Omental fat pad (tissue), 4 donors: ENCODE measurements at places on chromosomes 4 and X. TPM values are rescaled to one million over a fixed set of nuclear protein-coding genes. Genes with fewer than 3 reads are reported as not detected.
A peak's percentile ranks its signal among the peaks of the same experiment; 100 is the strongest.

The NONO gene
- 262 TPM for total RNA-seq

The GPAT3 gene
- total RNA-seq, result 21.0 TPM

The DMRTC1B gene
- not detected for total RNA-seq

The EDA2R gene
- 0.24 TPM for total RNA-seq

The SORCS2 gene
- total RNA-seq, result 0.96 TPM

The CT47C1 gene
- total RNA-seq, result not detected

The POU4F2 gene
- total RNA-seq, result not detected

The CLNK gene
- total RNA-seq, result not detected

The PFKFB1 gene
- total RNA-seq, result 10.4 TPM

The F8A2 gene
- total RNA-seq, result not detected

The AMBN gene
- total RNA-seq, result not detected

The CT47B1 gene
- total RNA-seq, result not detected

The ESX1 gene
- not detected for total RNA-seq

The TRO gene
- 6.6 TPM for total RNA-seq

The HELT gene
- not detected for total RNA-seq

GRCh38 chrX:74318672-74319071, 14.7 kb downstream of the ZCCHC13 start:
- no peak for DNase-seq

GRCh38 chr4:119068529-119068962, 67.1 kb upstream of the MYOZ2 start:
- no peak for DNase-seq

GRCh38 chrX:48894891-48895290, 2.7 kb downstream of the TIMM17B start:
- DNase-seq, result no peak

- no peak for DNase-seq
Observed at GRCh38 chr4:70954032-70954431, 39.4 kb upstream of the DCK start.

DNA sequence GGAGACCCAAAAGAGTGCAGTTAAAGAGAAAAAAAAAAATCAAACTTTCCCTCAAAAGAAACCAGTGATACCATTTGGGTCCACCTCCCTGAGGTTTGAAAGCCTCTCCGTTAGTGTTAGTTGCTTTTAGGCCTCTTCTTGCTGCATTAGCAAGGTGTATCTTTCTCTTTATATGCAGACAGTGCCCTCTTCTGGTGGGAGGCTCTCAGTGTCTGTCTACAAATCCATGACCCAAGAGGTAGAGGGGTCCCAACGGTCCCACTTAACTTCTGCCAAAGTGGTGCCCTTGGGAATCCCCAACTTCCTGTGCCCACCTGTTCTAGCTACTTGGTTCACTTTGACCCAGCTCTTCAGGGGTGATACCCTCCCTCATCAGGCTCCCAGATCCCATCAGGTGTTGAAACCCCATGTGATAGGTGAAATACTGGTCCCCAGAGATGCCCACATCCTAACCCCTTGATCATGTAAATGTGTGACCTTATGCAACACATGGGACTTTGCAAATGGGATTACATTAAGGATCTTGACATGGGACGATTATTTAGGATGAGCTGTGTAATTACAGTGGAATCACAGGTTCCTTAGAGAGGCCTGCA, 63.7 kb upstream of the CD99 start:
- no peak for DNase-seq

GRCh38 chrX:109826954-109827708, 94.1 kb upstream of the ACSL4 start:
- DNase-seq, result no peak

DNA sequence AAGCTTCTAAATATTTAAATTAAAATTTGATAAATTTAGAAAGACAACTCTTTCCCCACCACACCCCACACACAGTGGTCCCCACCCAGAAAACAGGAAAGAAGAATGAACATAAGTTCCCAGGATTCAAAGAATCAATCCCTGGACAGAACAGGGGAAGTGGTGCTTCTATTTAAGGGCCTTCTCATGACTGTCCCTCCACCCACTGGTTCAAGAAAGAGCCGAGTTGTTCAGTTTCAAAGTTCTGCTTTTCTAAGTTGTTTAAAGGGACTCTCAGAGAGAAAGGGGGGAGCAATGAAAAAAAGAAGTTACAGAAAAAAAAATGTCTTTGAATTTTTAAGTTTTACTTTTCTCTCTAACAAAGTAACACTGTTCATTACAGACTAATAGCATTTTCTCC, 195.8 kb downstream of the PDGFC start:
- DNase-seq, result no peak

DNA sequence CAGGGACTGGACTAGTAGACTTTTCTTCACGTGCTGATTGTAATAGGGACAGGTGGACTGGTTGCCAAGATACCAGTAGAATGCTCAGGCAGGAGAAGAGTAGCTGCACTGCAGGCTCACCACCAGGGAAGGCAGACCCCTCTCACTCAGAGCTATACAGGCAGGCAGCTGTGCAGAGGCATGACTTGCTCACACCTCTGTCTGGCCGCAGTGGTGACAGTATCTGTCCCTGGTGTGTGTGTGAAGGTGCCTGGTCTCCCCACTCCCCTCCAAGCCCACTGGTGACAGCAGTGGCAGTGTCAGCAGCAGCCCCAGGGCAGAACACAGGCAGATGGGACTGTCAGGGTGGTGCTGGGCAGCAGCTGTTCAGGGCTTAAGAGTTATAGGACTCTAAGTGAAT, 140.7 kb downstream of the RPS6KA6 start:
- DNase-seq, result no peak

- DNase-seq, result no peak
Observed at GRCh38 chrX:53616946-53617345, 69.6 kb downstream of the HUWE1 start.

DNA sequence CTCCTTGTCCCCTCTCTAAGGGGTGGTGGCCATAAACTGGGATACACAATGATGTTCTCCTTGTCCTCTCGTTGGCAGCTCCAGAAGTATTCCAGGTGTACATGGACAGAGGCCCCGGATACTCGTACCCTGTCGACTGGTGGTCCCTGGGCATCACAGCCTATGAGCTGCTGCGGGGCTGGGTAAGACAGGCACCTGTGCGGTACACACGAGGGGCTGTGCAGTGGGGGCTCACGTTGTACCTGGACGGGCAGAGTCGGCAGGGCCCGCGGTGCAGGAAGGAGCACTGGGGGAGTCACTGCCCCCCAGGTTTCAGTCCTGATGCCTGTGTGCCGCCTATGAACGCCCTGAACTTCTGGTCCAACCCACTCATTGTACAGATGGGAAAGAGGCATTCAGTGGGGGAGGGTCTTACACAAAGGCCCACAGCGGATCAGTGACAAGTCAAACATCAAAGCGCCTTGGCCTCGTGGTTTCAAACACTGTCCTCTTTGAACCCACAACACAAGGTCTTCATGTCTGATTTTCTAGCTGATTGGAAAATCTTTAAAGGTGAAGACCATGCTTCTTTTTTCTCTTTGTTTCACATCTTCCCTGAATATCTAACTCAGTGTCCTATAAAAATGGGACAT, 261.6 kb downstream of the EVC2 start:
- no peak for DNase-seq

GRCh38 chrX:120316587-120317283, 5.5 kb upstream of the TMEM255A start:
- DNase-seq, result no peak

DNA sequence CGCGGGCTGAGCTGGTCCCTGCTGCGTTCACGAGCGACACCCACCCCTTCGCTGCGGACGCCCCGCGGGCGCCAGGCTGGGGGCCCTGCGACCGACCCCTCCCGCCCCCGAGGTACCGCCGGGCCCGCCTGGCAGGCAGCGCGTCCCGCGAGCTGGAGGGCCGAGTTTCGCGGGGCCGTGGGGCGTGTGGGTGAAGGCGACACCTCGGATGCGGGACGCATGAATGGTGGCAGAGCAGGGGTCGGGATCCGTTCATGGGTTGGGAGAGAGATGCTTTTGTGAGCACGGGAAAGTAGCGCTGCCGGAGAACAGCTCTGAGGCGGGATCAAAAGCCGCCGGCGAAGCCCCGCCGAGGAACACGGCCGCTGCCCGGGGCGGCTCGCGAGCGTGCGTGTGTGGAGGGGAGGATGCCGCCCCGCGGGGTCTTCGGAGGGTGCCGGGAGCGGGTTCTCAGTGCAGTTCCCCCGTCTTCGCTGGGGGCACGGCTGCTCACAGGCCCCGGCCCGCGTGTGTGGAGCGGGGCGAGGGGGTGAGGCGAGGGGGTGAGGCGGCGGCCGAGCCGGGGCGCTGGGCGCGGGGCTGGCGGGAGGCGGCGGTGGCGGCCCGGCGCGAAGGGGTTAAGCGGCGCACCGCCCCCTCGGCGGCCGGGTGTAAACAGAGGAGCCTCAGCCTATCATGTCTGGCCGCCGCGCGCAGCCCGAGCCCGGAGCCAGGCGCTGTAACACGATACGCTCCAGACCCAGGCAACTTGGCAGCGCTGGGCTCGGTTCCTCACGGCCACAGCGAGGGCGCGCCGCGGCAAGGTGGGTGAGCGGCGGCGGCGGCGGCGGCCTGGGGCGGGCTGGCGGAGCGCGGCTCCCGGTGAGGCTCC, 205.3 kb downstream of the TENM3 start:
- DNase-seq, result peak; percentile 59

- DNase-seq, result no peak
Observed at GRCh38 chrX:16589211-16589610, 60.7 kb upstream of the S100G start.

DNA sequence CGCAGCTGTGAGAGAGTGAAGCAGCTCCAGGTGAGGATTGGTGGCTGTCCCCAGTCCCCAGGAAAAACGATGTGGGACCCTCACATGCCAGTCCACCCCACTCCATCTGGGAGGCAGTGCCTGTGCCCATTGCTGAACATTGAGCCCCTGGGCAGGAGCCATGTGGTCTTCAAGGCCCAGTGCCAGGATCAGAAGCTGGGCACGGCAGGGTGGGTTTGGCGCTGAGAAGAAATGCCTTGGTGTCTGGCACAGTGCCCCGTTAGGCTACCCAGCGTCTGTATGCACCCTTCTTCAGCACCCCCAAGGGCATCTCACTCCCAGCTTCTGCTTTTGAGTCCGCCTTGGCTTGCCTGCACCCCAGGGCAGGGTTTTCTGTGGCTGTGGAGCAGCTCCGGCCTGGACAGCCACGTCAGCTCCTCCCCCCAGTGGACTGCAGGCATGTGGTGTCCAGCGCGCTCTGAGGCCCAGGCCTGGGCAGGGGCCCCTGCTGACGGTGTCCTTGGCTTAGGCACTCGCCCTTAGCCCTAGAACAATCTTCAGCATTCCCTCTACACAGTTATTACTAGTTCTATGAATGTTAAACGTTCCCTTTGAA, 28.6 kb downstream of the RGS12 start:
- no peak for DNase-seq

DNA sequence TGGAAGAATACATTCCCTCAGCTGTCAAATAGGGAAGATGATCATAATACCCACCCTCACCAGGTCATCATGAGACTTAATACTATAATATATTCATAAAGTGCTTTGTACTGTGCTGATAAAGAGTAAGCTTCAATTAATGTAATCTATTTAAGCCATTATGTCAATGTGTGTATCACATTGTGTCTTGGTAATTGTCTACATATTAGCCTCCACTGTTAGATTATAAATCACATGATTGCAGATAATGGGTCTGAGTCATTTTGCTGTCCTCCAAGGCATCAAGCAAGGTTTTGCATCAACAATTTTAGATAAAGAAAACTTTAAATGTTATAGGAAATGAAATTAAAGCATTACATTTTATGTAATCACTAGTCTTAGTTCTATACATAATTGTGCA, 45.2 kb upstream of the CEP135 start:
- DNase-seq, result no peak

- no peak for DNase-seq
Observed at GRCh38 chr4:163772238-163772637, 277.7 kb downstream of the TMA16 start.

DNA sequence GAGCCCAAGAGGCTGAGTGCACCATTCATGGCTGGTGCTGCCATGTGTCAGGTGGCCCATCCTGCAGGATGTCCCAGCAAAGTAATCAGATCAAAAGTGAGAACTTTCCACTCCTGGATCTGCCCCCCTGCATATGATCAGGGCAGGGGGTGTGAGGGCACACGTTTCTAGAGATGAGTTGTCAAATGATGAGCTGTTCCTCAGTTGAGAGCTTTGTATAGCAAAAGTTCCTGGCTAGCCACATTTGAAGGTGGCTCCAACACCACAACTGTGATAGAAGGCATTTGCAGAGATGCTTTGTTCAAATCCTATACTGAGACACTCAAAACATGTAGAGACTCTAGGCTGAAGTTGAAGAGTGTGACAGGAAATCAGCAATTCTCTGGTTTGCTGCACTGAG, 501.8 kb downstream of the BCOR start:
- DNase-seq, result no peak

GRCh38 chr4:6855692-6856297, 53.8 kb upstream of the TBC1D14 start:
- no peak for DNase-seq

- DNase-seq, result no peak
Observed at GRCh38 chr4:158858410-158859199, 89.8 kb downstream of the FNIP2 start.

DNA sequence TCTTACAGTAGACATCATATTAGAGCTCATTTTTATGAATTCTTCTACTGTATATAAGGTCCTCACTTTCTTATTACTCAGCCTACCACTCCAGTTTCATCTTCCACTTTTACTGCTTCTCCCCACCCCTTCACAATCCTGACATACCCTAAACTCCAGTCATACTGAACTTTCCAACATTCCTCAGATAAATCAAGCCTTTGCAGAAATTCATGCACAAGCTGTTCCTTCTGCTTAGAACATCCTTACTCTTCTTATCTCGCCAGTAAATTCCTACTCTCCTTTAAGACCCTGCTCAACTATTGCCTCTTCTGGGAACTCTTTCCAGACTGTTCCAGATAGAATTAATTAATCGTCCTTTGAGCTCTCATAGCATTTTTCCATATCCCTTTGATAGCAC, 24.8 kb downstream of the RTL9 start:
- DNase-seq, result no peak

DNA sequence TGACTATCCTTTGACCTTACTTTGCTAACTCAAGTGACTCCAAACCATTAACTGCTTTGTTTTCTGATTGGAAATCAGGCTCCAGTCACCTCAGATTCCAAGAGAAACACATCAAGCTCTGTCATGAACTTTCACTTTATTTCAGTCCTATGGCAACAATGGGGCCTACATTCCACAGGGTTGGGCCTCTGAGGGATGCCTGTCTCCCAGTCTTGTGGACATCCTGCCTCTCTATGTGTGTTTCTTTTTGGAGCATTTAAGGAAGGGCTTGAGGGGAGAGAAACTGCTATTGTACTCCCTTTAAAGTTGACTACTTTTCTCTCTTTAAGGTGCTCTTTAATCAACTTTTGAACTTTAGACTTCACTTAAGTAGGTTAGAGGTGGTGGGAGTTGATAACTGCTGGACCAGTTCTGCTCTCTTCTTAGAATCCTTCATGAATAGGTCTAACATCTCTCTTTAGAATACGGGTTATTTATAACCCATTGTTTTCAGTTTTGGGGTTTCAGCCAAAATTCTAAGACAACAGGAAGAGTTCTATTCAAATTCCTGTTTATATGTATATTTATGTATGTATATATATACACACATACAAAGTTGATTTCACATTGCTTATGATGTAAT, 274.3 kb upstream of the NR3C2 start:
- no peak for DNase-seq

GRCh38 chrX:11472879-11473278, 179.7 kb downstream of the AMELX start:
- no peak for DNase-seq

GRCh38 chr4:172061204-172061603, 248.0 kb downstream of the GALNTL6 start:
- no peak for DNase-seq

- no peak for DNase-seq
Observed at GRCh38 chr4:1079711-1080265, 33.6 kb downstream of the RNF212 start.
